ENCODE measurements at places on chromosomes 4 and X.

GRCh38 chr4:62015043-62015739, 815.1 kb downstream of the ADGRL3 start:
- DNase-seq, result no peak

- no peak for DNase-seq
These were observed 126.7 kb downstream of the RBM47 start for GRCh38 chr4:40502934-40503333.

DNA sequence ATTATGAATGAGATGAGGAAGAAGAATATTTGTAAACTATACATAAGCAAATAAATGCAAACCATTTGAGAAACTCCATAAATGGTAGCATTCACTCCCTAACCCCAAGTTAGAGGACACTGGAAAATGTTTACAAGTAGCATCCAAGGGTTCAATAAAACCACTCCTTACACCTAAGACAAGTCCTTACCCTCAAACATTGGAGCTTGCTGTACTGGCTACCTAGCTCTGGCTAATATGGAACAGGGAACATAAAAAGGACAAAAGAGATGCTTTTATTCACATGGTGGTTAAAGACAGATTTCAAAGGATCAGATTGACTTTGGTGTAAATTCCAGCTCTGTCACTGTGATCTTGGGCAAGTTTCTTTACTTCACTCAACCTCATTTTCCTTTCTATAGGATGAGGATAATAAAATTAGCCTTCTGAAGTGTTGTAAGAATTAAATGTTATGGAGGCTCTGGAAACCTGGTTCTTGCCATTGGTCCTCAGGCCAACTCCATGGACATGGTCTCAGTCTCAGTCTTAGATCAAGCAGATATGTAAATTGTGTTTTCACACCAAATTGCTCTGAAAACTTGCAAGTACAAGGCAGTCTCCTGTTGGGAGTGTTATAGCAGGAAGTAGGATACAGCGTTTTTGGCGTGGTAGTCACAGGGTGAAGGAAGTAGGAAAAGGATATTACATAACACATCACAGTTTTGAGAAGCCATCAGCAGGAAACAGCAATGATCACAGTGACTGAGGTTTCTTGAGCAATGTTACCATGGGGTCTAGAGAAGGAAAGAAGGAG, 3.3 kb downstream of the CXCL1 start:
- DNase-seq, result no peak

- no peak for DNase-seq
These were observed 27.2 kb downstream of the LRIT3 start for GRCh38 chr4:109875106-109875505.

GRCh38 chrX:148507418-148507817, 7.0 kb downstream of the AFF2 start:
- DNase-seq, result no peak

- no peak for DNase-seq
These were observed at the start of gene AVPR2 for GRCh38 chrX:153903991-153904957. AVPR2 (plus strand) TSS chrX:153904673; CDS start chrX:153905146, 473 bp downstream.

DNA sequence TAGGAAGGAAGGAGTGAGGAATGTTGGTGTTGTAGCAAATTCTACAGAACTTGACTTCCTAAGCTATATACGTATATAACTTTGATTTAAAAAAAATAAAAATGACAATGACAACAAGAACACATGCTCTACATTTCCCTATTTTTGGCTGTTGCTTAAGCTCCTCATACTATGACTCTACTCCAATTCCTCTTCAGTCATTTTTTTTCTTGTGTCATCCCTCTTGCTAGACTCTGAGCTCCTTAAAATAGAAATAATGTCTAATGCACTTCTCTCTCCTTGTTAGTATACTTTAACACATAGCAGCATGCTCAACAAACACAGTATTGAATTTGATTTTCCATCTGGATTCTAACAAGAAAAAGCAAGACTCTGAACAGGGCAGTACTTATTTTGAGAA, 144.0 kb downstream of the HDX start:
- no peak for DNase-seq

DNA sequence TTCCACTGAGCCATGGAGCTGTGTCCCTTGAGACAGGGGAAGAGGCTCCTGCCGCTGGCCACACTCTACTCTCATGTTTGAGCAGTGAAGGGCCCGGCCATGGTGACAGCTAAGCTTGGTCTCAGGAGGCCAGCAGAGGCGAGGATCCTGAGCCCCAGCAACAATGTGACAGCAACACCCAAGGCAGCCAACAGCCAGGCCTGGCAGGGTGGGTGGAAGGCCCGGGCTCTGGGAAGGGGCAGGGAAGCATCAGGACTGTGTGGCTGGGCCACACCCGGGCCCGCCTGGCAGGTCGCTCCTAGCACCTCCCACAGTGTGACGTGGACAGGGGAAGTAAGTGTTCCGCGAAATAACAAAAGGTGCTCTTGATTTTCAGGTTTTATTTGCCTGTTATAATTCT, 24.8 kb downstream of the L1CAM start:
- no peak for DNase-seq

DNA sequence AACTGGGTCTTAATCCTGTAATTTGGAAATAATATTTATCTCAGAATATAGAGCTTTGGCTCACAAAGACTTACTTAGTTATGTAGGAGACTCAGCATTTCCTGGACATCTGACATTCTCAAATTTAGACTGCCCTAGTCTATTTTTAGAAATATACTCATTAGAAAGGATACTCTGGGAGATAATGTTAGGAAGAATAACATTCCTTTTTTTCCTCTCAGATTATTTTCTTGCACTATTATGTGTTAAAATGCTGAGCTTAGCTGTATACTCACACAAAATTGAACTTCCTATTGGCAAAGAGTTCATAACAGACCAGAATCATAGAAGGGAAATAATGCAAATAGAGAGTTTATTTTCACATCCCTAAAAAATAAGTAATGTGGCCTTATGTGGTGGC, 1424.9 kb upstream of the PCDH7 start:
- no peak for DNase-seq

DNA sequence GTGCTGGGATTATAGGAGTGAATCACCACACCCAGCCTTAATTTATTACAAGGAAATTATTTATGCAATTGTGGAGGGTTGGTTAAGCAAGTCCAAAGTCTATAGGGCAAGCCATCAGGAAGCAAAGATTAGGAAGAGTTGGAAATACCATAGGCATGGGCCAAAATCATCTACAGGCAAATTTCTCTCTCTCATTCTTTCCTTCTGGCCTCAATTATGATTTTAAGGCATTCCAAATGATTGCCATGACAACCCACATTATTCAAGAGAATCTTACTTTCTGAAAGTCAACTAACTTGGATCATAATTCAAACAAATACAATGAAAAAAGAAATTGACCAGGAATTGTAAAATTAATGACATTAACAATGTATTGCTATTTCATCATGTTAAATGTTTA, 400.8 kb downstream of the GPM6A start:
- no peak for DNase-seq

DNA sequence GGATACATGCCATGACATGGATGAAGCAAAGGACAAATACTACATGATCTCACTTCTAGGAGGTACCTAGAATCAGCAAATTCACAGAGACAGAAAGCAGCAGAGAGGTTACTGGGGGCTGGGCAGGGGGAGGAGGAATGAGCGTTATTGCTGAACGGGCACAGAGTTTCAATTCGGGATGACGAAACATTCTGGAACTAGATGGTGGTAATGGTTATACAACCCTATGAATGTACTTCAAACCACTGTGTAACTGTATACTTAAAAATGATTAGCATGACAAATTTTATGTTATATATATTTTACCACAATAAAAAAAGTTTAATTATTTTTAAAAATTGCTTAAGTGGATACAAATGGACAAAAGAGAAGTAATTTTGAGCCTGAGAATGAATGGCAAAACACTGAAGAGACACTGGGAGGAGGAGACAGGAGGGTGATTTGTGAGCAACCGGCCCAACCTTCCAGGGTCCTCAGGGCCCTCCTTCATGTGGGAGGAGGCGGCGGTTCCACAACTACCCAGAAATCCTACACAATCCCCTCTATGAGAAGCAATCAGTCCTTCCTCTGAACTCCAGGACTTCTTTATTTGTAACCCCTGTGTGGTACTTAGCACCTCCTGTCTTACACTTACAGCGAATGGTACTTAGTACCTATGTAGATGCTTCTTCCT, 14.1 kb downstream of the ACSL1 start:
- DNase-seq, result no peak

- no peak for DNase-seq
These were observed 131.2 kb upstream of the HHIP start for GRCh38 chr4:144514736-144515135.

DNA sequence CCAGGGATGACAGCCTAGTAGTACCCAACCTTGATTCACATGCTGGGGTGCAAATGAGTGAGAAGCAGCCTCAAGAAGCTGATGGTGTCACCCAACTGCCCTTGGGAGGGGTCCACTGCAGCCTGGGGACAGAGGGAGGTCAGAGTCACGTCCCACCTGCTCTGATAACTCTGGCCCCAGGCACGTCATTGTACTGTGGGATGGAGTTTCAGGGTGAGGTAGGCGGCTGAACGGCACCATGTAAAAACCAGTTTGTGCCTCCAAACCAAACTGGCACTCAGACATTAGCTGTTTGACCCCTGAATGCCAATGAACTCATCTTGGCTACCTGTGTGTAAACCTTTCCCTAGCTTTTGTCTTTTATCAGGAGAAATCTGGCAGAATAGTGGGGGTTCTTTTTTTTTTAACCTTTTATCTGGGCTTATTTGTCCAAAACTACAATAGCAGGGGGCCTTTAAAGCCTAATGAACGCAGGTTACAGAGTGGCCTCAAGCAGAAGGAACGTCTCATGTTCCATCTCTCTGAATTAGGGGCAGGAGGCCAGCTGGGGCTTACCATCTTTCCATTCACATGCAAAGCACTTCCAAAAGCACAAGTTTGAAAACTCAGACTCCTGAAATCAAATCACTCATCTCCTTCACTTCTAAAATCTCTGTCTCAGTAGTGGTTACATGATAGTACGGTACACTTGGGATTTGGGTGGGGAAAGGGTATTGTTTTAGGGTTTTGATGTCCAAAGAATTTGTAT, 89.4 kb downstream of the IRF2 start:
- DNase-seq, result no peak
